ENCODE measurements at places on chromosomes 2 and 18.

- DNase-seq: no peak
Observed at GRCh38 chr2:18106841-18107240, 228.4 kb downstream of the KCNS3 start.

DNA sequence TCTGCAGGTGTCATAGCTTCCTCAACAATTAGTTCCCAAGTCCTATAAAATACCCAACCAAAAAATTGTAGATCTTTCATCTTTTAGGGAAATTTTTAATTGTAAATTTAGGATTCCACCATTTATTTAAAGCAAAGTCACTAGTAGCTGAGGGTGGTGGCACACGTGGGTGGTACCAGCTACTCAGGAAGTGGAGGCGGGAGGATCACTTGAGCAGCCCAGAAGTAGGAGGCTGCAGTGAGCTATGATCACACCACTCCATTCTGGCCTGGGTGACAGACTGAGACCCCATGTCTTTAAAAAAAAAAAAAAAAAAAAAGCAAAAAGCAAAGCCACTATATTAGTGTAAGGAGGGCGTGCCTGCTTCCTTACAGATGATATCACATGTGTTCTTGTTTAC is 60.3 kb upstream of the GREB1L start:
- no peak for DNase-seq

DNA sequence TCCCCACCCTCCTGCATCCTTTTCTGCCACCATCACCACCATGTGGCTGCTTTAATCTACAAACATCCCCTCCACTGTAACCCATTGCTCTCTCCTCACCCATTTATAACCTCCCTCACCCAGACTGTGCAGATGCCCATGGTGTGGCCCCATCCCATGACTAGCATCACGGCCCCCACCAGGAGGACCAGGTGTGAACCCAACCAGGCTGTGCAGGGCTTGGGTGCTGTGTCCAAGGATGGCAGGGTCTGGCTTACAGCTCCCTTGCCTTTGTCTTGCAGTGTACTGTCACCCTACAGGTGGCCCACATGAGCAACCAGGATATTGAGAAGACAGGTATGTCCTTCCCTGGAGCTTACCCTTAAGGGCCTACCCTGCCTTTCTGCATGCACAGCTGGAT is 6.8 kb downstream of the FER1L5 start:
- no peak for DNase-seq

DNA sequence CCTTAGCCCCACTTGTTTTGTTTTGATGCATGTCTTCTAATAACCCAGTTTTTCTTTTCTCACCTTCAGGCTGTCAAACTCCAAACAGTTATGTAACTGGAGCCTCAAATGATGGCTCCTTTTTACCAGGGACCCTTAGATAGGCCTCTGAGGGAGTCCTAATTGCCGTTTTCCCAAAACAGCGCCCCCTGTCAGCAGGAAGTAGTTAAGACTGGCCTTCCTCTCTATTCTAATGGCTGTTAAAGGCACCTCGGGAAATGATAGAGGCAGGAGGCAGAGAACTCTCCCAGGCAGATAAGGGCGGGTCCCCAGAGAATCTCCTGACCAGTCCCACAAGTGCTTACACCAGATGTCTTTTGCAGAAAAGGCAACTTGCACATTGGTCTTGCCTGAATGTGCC is 123.2 kb downstream of the KCNS3 start:
- DNase-seq: no peak

DNA sequence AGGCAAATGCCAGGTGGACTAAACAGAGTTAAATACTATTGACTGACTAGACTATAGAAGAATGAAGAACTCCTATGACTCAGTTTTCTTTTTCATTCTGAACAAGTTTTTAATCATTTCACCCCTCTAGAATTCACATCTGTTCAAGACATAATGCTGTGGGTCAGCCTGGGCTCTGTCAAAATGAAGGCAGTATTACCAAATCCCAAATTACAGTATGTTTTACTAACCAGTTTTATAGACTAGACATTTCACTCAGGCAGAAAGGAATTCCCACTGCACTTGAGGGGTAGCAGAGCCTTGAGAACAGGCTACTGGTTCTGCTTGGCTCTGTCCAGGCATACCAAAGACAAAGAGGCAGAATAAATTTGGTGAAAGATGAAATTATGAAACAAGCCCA is 511.7 kb downstream of the EPHA4 start:
- no peak for DNase-seq

DNA sequence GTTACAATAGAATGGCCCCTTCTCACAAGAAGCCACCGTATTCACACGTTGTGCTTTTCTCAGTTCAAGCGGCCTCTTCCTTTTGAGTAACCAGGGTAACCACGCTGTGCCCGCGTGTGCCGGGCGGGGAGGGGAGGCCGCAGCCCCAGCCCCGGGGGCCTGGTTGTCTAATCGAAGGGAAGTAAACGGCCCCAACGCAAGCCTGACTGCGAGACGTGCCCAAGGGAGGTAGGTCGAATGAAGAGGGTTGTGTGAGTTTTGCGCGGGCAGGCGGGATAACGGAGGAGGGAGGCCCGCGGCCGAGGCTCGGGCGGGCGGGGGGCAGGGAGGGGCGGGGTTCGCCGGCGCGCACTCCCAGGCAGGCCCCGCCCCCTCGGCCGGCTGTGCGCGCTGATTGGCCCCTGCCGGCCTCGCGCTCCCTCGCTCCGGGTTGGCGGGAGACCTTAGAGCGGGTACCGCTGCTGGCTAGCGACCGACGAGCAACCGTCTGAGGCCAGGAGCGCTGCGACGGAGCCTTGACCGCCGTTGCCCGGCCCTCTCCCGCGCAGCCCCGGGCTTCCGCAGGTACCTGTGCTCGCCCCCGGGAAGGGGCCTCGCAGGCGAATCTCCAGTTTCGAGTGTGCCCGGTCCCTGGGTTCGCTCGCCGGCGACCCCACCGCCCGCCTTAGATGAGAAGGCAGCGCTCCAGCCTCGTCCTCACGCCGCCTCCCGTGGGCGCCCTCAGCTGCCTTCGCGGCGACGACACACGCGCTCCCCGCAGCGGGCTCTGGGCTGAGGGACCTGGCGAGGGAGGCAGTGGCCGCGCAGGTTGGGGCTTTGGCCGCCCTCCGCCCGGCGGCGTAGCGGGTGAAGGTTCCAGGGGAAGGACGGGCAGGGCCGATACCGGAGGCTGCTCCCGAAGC is at the start of gene SPDYA:
Gene SPDYA, plus strand, starts transcription at position 451 of the 902 bp plus-strand sequence. CDS start 5,181 bp downstream, outside the sequence.
- DNase-seq: peak; percentile 82

DNA sequence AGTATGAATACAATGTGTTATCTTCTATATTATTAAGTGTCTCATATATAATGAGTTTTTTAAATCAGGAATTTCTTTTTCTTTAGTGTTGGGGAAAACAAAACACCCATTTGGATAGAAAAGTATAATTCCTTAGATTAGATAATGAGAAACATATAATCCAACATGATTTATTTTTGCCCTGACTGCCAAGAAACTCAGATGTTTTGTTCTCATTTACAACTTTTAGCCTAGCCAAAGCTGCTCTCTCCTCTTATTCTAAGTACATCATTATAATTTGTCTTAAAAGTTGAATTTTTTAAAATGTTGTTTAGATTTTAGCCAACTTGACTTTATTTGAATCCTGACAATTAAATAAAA is 68.6 kb downstream of the SLC40A1 start:
- DNase-seq: no peak

DNA sequence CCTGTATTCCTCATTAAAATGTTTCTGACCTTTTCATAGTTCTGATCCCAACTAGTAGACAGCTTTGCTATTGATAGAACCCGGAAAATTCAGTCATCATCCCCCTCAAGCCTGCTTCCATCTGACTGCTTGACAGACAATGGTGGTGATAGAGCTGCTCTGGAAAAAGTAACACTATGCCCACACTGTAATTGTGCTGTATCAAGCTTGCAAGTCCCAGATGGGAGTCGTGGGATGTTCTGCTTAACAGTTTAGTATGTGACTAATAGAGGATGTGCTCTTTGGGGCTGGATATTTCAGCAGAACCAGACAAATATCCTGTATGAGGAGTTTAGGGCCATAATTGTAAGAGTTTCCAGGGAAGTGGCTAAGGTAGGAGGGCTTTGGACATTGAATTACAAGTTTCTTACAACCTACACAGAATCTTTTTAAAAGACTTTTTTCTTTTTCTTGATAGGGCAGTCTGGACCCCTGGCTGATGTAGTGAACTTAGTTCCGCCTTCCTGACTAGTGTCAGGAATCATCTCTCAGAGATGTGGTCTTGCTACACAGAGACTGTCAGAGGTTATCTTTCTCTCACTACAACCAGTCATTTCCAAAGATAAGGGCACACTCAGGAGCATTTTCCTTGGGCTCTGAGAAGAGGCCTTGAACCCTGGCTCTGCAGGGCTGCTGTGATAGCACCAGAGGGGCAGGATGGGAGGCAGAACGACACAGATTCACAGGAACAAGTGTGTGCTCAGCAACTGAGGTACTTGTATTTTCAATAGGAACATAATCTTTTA is 158.0 kb upstream of the RBMS1 start:
- no peak for DNase-seq

- no peak for DNase-seq
Observed at GRCh38 chr2:67645280-67646138, 248.4 kb downstream of the ETAA1 start.

DNA sequence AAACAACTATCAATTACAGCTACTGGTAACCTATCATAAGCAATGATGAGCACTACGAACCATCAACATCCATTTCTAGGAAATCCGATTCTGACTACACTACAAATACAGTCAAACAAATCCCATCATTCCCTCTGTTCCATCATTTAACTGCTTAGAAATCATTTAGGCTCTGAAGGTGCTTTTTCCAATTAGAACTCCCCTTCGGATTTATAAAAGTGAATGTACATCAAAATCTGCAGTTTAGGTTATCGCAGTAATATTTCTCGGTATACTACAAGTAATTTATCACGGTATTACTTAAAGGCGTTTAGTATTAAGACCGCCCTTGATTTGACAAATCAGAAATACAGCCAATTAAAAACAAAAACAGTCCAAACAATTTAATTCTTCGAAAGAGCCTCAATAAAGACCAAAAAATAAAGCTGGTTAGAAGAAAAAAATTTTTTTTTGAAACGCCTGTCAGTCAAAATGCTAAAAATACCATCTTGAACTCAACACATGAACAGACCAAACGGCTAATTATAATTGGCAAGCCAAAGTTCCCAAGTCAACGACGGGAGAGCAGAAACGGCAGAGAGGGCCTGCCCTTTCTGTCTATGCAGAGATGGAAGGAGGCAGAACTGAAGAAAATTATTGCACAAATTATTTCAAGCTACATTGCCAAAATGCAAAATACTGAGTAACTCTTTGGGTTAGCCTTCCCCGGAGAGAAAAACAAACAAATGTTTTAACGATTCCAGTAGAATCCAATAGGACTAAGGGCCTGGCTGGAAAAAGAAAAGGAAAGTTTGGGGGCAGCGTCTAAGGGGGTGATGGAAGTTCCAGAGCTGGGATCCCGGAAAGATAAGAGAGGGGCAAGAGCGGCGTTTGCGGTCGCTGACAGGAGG is 1.2 kb downstream of the VPS54 start:
- no peak for DNase-seq

- no peak for DNase-seq
Observed at GRCh38 chr2:21757805-21758430, 634.1 kb downstream of the TDRD15 start.

DNA sequence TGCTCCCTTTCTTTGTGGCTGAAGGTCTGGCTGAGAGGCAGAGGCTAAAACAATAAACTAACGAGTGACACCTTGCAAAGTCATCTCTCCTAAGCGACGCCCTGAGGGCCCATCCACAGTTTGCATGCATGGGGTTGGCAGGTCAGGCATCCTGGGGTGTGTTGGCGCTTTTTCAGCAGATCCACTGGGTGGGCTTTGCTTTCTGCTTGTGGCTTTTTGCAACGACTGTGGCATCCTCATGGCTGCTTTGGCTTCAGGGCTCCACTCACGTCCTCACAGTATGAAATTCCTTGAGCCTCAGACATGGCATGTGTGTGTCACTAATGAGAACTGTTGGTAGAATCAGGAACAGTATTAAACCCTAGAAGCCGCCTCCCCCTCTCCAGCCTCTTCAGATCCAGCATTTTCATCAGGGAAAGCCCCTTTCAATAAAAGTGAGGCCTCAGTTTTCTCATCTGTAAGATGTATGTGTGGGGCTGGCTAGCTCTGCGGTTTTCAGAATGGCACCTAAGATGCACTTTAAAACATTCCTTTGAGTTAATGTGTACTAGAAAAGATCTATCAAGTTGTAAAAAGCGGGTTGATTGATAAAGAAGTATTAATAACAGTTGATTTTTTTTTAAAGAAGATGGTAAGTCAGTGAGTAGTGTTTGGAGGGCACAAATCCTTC is 72.5 kb downstream of the SH3BP4 start:
- no peak for DNase-seq

GRCh38 chr2:19363474-19363778 is 5.0 kb upstream of the OSR1 start:
- no peak for DNase-seq

DNA sequence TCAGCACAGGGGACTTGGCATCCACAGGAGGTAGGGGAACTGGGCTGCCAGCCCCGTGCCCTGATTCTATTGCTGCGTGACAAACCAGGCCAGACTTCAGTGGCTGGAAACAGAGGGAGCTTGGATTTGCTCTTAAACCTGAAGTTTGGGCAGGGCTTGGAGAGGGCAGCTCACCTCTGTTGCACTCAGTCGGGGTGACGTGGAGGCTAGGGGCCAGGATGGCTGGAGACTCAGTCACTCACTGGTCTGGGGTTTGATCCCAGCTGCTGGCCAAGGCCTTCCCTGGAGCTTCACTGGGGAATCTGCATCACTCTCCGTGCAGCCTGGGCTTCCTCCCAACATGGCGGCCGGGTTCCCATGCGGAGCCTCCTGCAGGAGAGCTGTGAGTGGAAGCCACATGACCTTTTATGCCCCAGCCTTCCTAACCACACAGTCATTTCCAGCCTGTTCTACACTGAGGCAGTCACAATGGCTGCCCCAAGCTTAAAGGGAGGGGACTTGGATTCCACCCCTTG is 175.2 kb upstream of the HDAC4 start:
- no peak for DNase-seq

DNA sequence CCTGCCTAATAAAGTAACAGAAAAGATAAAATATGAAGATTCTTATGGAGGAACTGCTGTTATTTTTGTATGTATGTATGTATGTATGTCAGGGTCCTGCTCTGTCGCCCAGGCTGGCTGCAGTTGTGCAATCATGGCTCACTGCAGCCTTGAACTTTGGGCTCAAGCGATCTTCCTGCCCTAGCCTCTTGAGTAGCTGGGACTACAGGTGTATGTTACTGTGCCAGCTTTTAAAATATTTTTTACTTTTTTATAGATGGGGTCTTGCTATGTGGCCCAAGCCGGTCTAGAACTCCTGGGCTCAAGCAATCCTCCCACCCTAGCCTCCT is 26.7 kb downstream of the ANKRD29 start:
- no peak for DNase-seq

- DNase-seq: no peak
Observed at GRCh38 chr2:10196948-10197696, 74.6 kb downstream of the RRM2 start.

GRCh38 chr2:26008851-26009566 is 24.9 kb upstream of the RAB10 start:
- peak; percentile 80 for DNase-seq

DNA sequence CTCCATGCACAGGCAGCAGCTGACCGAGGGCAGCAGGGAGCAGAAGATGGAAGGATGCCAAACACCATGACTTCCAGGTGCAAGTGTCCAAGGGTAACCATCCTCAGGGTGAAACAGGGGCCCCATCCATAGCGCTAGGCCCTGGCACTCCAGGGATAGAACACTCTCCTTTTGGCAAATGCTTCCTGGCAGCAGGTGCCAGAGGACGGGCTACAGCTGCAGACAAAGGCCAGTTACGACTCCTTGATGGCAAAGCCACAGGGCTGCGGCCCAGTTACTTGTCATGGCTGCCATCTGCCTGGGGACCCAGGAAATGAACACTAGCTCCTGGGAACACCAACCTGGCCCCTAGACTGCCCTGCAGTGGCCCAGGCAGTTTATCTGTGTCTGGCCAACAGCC is 178.8 kb downstream of the TMEM163 start:
- no peak for DNase-seq

- DNase-seq: no peak
Observed at GRCh38 chr2:73914667-73915066, 12.0 kb upstream of the DGUOK start.

All from coronary artery (tissue), 2 donors.